Progenitor cell of endocrine pancreas (in vitro differentiated cells): ENCODE measurements at places on chromosomes 3 and 15. TPM values are rescaled to one million over a fixed set of nuclear protein-coding genes. Genes with fewer than 3 reads are reported as not detected.
A peak's percentile ranks its signal among the peaks of the same experiment; 100 is the strongest.

SYNPR gene
- total RNA-seq, result 13.2 and 13.3 TPM in 2 replicates

TIPIN gene
- total RNA-seq, result 10.1 and 11.0 TPM in 2 replicates

MYO9A gene
- 28.3 and 32.0 TPM in 2 replicates for total RNA-seq

ACSBG1 gene
- total RNA-seq, result 0.18 TPM in 1 of 2 replicates, not detected in the other

TRIM59 gene
- total RNA-seq, result 24.5 and 24.8 TPM in 2 replicates

FYCO1 gene
- total RNA-seq, result 17.0 and 18.0 TPM in 2 replicates

- H3K27ac ChIP-seq, result no peak overlapping the region
- H3K4me1 ChIP-seq, result no peaks in the 10 kb centered on the region
- no peak overlapping the region for H3K4me3 ChIP-seq
- H3K36me3 ChIP-seq, result peaks cover 8% of the 10 kb centered on the region
- H3K27me3 ChIP-seq, result peaks cover under 1% of the 10 kb centered on the region
- no peak for DNase-seq
Measured at GRCh38 chr15:74808078-74808839, 4.4 kb upstream of the LMAN1L start.

DNA sequence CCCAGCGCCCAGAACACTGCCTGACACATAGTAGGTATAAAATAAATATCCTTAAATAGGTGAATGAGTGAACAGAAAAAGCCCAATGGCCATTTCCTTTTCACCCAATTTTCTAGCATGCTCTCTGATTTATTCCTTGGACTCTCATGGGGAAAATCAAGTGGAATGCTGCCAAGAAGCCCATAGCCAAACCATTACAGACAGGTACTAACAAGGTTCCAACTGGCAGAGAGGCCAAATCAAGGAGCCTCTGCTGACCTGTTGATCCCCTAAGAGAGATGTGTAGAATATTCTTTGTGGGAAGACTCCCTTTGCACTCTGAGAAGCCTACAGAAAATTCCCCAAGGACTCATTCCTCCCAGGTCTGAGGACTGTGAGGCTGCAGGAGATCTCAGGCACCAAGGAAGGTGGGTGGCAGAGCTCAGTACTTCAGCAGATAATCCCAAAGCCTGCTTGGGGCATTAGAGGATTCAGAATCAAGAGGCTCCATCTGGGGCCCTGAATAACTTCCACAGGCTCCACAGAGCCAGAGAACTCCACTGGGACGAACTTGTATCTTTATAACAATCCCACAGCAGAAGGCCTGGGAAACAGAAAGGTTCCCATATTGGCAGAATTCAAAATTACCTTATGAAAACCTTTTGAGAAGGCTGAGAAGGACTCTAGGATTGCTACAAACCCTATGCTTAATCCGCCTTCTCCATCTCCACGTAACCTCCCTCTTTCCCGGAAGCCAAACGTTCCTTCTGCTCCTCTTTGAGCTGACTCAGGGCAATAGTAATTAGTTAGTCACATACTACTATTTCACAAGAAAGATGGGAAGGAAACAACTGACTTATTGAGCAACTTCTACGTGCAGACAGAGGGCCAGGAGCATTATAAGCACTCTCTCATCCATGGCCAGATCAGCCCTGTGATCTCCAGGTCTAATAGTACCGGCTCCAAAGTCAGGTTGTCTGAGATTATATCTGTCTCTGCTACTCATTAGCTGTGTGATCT lies 34.5 kb downstream of the PRICKLE2 start:
- H3K27ac ChIP-seq, result no peak overlapping the region
- peaks cover 11% of the 10 kb centered on the region for H3K4me1 ChIP-seq
- H3K36me3 ChIP-seq, result peaks cover 5% of the 10 kb centered on the region
- no peak overlapping the region for H3K4me3 ChIP-seq

DNA sequence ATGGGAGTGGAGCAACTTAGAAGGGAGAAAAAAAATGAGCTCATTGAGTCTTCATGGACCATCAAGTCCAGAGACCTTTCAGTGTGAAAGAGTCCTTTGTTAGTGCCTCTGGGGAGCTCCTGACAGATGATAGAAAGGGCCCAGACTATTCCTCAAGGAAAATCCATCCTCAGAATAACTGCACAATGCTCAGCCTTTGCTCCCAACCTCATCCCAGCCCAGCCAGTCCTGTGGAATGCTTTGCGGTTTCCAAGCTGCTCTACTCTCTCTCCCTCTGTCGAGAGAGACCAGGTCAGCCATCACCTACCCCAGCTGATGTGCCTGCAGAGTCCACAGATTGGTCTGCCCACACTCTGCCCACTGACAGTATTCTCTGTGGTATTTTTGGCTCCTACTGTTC lies 406.2 kb downstream of the MFSD1 start:
- no peaks in the 10 kb centered on the region for H3K36me3 ChIP-seq
- no peak for DNase-seq
- peaks cover 1% of the 10 kb centered on the region for H3K27me3 ChIP-seq
- H3K4me1 ChIP-seq, result peaks cover 7% of the 10 kb centered on the region
- no peak overlapping the region for H3K27ac ChIP-seq
- H3K4me3 ChIP-seq, result no peak overlapping the region

- peaks cover 14% of the 10 kb centered on the region for H3K4me1 ChIP-seq
- H3K36me3 ChIP-seq, result no peaks in the 10 kb centered on the region
- no peak for DNase-seq
- H3K27ac ChIP-seq, result no peak overlapping the region
- no peak overlapping the region for H3K4me3 ChIP-seq
Measured at GRCh38 chr3:159165961-159166360, 364.1 kb downstream of the MFSD1 start.

GRCh38 chr3:37535526-37536432 lies 325.9 kb upstream of the CTDSPL start:
- no peaks in the 10 kb centered on the region for H3K36me3 ChIP-seq
- no peak overlapping the region for H3K4me3 ChIP-seq
- no peak for DNase-seq
- H3K27ac ChIP-seq, result no peak overlapping the region
- peaks cover 4% of the 10 kb centered on the region for H3K27me3 ChIP-seq

GRCh38 chr3:16784973-16785372 lies 99.8 kb upstream of the PLCL2 start:
- H3K36me3 ChIP-seq, result no peaks in the 10 kb centered on the region
- no peak overlapping the region for H3K4me3 ChIP-seq
- H3K27me3 ChIP-seq, result peaks cover 4% of the 10 kb centered on the region

GRCh38 chr3:195752546-195753331 lies 32.0 kb downstream of the MUC20 start:
- H3K27ac ChIP-seq, result no peak overlapping the region
- peaks cover 33% of the 10 kb centered on the region for H3K27me3 ChIP-seq
- H3K4me3 ChIP-seq, result no peak overlapping the region
- DNase-seq, result no peak
- no peaks in the 10 kb centered on the region for H3K36me3 ChIP-seq

DNA sequence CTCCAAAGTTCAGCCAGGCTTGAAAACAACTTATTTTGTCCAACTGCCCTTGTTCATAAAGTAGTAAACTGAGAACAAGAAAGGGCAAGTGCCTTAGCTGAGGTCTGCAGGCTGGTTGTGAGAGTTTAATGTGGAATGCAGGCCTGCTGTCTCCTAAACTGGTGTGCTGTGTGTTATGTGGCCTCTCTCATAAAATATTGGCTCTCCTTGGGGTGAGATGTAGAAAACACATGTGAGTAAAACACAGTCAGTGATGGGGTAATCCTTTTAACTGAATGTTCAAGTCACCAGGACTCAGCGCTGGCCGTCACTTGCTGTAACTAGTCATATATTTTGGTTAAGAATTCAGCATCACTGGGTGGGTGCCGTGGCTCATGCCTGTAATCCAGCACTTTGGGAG lies 7.1 kb upstream of the ST6GAL1 start:
- H3K4me1 ChIP-seq, result peaks cover 25% of the 10 kb centered on the region
- no peaks in the 10 kb centered on the region for H3K27me3 ChIP-seq
- H3K4me3 ChIP-seq, result no peak overlapping the region
- no peak overlapping the region for H3K27ac ChIP-seq
- H3K36me3 ChIP-seq, result no peaks in the 10 kb centered on the region

GRCh38 chr3:143331350-143331749 lies 211.8 kb downstream of the CHST2 start:
- peaks cover 3% of the 10 kb centered on the region for H3K27me3 ChIP-seq
- DNase-seq, result no peak
- no peak overlapping the region for H3K27ac ChIP-seq
- H3K4me1 ChIP-seq, result peaks cover 6% of the 10 kb centered on the region
- H3K36me3 ChIP-seq, result no peaks in the 10 kb centered on the region

GRCh38 chr3:189070965-189071364 lies 100.8 kb upstream of the TPRG1 start:
- DNase-seq, result no peak
- H3K27ac ChIP-seq, result no peak overlapping the region
- H3K4me3 ChIP-seq, result no peak overlapping the region
- no peaks in the 10 kb centered on the region for H3K4me1 ChIP-seq
- no peaks in the 10 kb centered on the region for H3K36me3 ChIP-seq

- H3K27ac ChIP-seq, result no peak overlapping the region
- H3K27me3 ChIP-seq, result peaks cover 21% of the 10 kb centered on the region
- H3K4me1 ChIP-seq, result peaks cover 17% of the 10 kb centered on the region
Measured at GRCh38 chr15:100757661-100758060, 122.0 kb upstream of the ALDH1A3 start.

DNA sequence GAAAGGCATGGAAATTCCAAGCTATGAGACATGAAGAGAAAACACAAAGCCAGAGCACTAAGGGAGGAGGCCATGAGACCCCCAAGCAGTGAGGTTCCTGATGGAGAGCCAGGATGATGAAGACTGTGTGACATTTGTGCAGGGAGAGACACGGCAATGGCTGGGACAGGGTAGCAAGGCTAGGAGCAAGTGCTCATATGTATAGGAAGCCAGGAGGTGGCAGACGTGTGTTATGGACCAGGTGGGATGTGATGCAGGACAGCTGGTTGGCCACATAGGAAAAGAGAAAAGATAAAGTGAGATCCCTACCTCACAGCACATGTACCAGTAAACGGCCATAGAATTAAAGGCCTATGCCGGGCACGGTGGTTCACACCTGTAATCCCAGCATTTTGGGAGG lies 112.7 kb downstream of the APBA2 start:
- H3K27me3 ChIP-seq, result no peaks in the 10 kb centered on the region
- no peak for DNase-seq
- no peak overlapping the region for H3K27ac ChIP-seq
- H3K36me3 ChIP-seq, result peaks cover 6% of the 10 kb centered on the region

DNA sequence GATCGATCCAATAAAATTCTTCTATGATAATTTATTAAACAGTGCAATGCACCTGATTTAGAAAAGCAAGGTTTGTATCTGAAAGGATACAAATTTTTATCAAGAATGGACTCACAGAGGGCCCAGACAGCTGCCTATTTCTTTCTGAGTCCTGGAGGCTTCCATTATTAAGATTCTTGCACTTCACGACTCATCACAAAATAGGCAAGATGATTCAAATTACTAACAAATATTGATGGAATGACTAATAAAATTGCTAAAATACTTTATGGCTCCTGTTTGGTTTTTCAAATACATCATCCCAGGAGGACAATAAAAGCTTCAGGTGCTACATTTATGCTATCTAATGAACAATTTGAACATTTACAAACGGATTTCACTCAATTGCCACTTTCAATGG lies 483.0 kb upstream of the AGTR1 start:
- no peaks in the 10 kb centered on the region for H3K36me3 ChIP-seq
- DNase-seq, result no peak
- H3K27ac ChIP-seq, result no peak overlapping the region
- H3K4me3 ChIP-seq, result no peak overlapping the region
- no peaks in the 10 kb centered on the region for H3K4me1 ChIP-seq
- H3K27me3 ChIP-seq, result no peaks in the 10 kb centered on the region

GRCh38 chr3:119898478-119899191 lies 116.7 kb downstream of the NR1I2 start:
- H3K27ac ChIP-seq, result no peak overlapping the region
- no peak for DNase-seq
- no peaks in the 10 kb centered on the region for H3K4me1 ChIP-seq

DNA sequence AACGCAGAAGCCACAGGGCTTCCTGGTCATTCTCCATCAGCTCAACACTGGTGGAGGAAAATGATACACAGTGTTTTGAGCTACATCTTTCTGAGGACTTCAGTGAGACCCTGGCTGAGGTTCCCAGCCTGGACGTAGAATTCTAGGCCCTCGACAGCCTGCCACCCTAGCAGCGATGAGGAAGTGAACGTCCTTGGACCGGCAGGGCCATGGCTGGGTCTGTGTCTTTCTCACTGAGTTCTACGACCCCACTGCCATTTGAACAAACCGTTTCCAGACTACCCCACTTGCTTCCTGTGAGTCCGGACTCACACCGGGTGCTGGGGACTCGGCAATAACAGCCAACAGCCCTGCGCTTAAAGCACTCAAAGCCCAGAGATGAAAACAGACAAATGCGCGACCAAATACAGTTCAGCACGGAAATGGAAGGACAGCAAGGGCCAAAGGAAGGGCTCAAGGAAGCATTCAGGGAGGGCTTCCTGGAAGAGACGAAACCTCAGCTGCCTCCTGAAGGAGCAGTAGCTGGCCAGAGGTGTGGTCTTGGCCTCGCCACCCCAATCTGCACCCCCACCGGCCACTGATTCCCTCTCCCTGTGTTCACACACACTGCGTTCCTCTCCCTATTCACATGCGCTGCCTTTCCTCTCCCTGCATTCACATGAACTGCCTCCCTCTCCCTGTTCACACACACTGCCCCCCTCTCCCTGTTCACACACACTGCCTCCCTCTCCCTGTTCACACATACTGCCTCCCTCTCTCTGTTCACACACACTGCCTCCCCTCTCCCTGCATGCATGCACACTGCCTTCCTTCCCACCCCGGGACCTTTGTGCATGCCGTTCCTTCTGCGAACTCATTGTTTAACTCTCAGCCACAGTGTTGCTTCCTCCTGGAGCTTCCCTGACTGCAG lies 136.3 kb upstream of the PRR20G start:
- H3K36me3 ChIP-seq, result no peaks in the 10 kb centered on the region
- peak; percentile 2 for DNase-seq
- H3K27ac ChIP-seq, result peak overlapping the region; percentile 15

DNA sequence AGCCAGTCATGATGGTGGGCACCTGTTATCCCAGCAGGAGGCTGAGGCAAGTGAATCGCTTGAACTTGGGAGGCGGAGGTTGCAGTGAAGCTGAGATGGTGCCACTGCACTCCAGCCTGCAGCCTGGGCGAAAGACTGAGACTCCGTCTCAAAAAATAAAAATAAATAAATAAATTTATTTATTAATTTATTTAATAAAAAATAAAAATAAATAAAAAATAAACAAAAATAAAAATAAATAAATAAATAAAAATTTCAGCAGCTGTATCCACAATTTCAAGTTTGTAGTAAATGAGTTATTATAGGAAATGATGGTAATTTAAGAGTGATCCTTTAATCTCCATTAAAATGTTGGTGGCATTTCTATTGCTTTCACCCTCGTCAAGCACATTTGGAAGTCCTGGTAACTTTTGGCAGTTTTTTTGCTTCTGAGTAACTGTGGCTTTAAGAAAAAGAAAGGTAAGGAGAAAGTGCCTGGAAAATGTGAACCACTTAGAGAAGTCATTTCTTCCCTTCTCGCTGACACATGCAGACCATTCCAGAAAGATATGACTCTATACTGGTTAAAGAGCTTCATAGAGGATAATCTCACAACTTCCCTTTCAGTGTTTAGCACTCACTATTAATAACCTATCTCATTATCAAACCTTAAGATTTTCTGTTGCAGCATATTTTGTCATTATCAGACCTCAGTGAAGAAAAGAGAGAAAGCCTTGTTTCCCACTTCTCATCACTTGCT lies 296.6 kb downstream of the TIGIT start:
- H3K27ac ChIP-seq, result no peak overlapping the region
- H3K4me1 ChIP-seq, result no peaks in the 10 kb centered on the region
- H3K27me3 ChIP-seq, result no peaks in the 10 kb centered on the region
- H3K4me3 ChIP-seq, result no peak overlapping the region
- DNase-seq, result no peak
- H3K36me3 ChIP-seq, result no peaks in the 10 kb centered on the region
